Non-pigmented ciliary epithelial cell (primary cell): ENCODE measurements at places on chromosomes 4 and X.

GRCh38 chr4:161303551-161303950 is 860.2 kb downstream of the FSTL5 start:
- no peak for DNase-seq

GRCh38 chrX:25029288-25029825 is 13.6 kb upstream of the ARX start:
- DNase-seq = no peak

DNA sequence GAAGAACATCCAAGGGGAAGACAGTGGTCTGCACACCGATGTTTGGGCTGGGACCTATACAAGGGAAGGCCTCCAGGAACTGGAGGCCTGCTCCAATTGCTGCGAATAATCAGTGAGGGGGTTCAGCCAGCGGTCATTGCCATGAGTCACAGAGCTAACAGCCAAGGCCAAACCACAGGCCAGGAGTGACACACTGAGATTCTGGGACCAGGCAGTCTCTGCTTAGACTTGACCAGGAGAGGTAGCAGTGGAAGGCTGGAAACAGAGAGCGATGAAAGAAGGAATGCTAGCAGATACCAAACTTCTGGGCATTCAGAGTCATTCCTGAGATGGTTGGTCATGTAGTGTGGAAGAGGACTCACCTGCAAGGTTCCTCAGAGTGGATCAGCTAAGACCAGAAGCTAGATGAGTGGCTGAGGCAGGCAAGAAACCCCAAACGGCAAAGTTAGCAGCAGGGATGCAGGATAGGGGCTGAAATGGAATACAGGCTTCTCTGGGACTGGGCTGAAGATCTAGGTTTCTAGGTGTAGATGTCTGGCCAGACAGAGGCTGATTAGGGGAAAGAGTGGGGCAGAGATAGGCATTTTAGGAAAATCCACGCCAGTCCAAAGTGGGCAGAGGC is 54.7 kb downstream of the CNGA2 start:
- peak; percentile 86 for DNase-seq

DNA sequence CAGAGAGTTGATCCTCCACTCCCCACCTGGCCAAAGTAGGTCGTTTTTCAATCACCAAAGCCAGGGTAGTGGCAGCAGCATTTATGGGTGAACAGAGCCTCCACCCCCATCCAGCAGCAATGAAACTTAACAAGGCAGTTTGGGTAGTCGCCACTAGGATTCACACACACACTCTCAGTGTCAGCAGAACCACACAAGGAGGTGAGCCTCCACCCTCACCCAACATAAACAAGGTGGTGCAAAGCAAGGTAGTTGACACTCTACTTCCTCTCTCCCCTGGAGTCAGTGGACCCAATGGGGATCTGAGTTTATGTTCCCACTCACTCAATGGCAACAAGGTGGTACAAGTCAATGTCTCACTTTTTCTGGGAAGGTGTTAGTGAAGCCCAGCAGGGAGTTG is 50.4 kb upstream of the CCDC149 start:
- no peak for DNase-seq

- peak; percentile 67 for DNase-seq
Observed at GRCh38 chr4:125390126-125390525, 75.4 kb downstream of the FAT4 start.

DNA sequence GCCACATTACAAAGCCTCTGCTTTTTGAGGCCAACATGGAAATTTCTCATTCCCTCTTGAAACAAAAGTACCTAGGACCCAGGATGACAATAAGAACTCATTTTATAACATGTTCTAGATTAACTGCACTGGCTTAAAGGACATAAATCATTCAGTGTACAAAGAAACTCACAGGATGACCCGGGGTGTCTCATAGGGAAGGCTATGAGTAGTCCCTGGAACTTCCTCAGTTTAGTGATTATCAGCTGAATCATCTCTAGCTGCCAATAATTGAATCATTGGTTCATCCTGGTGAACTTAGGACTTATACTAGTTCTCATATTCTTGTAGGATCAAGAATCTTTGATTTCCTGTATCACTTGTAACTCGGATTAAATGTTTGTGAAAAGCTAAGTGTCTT is 95.8 kb upstream of the WDR1 start:
- DNase-seq = no peak

DNA sequence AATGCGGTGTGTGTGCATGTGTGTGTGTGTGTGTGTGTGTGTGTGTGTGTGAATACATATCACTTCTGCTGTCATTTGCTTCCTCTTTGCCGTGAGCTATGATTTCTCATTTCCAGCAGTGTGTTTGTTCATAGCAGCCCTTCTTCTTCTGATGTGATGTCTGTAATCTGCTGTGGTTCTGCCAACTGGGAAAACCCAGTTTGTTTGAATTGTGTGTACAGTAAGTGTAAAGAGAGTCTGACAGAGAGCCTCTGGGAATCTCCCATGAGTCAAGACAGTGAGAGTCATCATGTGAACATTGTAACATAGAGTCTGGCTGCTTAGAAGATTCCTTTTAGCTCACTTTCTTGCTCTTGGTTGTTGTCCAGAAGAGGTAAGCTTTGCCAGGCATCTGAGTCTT is 8.4 kb upstream of the NWD2 start:
- no peak for DNase-seq

GRCh38 chr4:24382381-24382780 is 202.0 kb downstream of the DHX15 start:
- DNase-seq = peak; percentile 15

- no peak for DNase-seq
Observed at GRCh38 chr4:147616849-147617172, 386 bp upstream of the TMEM184C start.

- DNase-seq = no peak
Observed at GRCh38 chrX:13966071-13966792, 63.5 kb downstream of the GEMIN8 start.

- no peak for DNase-seq
Observed at GRCh38 chr4:45453258-45453853, 670.5 kb downstream of the GABRG1 start.

- DNase-seq = no peak
Observed at GRCh38 chr4:5488413-5488812, 219.9 kb downstream of the EVC2 start.

DNA sequence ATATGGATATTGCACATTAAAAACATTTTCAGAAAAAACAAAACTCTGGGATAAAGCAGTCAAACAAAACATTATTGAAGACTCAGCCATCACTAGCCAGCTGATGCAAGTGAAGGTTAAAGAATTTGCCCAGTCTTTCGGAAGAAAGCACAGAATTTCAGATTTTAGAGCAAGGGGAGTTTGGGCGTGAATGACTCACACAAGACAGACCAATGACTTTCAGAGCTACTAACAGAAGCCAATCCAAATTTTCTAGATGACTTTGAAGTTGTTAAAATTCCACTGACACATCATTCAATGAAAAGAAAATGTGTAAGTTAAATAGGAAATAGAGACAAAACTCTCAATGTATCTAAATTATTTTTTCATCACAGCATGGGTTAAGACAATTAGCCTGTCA is 4.0 kb downstream of the MRFAP1L1 start:
- DNase-seq = no peak

DNA sequence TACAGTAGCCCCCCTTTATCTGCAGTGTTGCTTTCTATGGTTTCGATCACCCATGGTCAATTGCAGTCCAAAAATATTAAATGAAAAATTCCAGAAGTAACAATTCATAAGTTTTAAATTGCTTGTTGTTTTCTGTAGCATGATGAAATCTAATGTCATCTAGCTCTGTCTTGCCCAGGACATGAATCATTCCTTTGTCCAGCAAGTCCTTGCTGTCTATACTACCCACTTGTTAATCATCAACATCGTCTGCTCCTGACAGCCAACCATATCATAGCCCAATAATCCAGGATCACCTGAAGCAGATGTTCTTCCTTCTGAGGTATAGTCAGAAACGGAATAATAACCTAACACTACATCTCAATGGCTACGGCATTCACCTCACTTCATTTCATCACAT is 79.8 kb downstream of the ADAMTS3 start:
- no peak for DNase-seq

DNA sequence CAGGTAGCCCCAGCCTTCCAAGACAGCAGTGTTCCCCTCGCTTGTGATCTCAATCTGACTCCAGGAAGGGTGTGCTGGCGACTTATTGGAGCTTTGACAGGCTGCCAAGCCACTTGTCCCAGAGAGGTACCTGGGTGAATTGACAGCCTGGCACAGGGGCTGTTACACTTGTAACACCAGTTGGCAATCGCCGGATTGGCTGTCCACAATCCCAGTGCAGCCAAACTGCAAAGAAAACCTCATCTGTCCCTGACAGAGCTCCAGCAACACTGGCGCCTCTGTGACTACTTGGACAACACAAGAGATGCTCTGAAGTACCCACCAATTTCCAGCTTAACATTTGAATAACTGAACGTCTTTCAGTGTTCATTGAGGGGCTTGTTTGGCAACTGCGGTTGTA is 76.8 kb upstream of the PRPS1 start:
- DNase-seq = no peak

DNA sequence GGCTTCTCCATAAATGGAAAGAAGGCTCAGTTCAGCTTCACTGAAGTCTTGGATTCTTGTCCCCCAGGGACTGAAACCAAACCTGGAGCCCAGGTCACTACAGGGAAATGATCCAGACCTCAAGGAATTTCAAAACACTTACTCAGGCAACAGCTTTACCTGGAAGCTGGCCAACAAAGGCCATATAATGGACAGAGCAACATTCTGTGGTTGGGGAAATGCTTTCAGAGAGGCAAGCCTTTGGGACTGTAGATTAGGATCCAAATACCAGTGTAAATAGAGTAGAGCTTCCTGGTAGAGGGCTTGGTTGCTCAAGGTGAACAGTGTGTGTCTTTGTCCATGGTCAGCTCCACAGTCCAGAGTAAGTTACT is 57.0 kb upstream of the PROM1 start:
- peak; percentile 88 for DNase-seq

DNA sequence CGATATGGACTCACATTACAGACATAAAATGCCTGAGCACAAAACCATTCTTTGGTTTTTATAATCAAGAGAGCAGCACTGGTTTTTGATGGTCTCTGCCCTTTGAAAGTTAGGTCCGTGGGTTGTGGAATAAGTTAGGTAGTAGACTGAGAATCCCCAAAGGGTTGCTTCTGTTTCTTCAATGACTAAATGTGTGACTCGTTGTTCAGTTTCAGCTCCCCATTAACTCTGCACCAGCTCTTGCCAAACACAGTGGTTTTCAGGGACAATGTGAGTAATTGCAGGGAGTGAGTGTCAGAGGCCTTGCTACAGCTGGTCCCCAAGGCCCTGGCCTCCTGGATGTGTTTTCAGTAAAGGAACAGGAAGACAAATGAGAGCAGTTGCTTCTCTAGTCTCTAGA is 24.8 kb downstream of the SMIM20 start:
- DNase-seq = peak; percentile 5

DNA sequence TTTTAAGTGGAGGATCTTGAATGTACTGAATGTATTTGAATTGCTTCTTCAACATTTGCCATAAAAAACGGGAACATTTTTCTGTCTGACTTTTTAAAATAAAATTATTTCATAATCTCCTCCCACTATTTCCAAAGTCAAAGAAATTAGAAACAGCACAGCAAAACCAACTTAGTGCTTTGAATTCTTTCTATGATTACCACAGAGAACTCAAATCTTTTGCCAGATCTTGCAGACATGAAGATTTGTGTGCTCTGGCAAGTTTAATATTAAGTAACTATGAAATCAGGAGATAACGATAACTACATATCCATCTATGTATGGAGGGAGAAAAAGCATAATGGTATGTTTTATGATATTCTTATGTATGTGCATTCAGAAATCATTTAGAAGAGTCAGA is 982.2 kb downstream of the PCDH7 start:
- DNase-seq = no peak

- no peak for DNase-seq
Observed at GRCh38 chr4:185991770-185992169, 77.2 kb upstream of the TLR3 start.

DNA sequence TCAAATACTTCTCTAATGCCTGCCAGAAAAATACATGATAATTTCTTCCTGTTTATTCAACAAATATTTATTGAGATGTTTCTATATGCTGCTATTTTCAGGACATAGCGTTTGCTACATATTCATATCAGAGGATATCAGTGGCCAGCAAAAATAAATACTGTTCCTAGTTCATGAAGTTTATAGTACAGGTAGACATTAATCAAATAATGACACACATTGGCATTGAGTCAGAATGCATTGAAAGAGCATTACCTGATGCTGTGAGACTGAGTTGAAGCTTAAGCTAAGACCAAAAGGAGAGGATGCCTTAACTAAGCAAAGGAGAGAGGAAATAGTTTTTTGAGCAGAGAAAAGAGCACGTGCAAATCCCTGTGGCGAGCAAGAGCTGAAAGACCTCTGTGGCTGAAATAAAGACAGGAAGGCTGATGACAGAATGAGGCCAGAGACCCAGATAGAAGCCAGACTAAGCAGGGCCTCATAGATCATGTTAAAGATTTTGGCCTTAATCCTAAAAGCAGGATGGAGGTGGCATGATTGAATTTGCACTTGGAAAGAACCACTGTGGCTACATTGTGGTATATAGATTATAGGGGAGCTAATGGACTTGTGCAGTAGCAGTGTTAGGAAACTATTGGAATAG is 36.2 kb downstream of the FAM241A start:
- no peak for DNase-seq

DNA sequence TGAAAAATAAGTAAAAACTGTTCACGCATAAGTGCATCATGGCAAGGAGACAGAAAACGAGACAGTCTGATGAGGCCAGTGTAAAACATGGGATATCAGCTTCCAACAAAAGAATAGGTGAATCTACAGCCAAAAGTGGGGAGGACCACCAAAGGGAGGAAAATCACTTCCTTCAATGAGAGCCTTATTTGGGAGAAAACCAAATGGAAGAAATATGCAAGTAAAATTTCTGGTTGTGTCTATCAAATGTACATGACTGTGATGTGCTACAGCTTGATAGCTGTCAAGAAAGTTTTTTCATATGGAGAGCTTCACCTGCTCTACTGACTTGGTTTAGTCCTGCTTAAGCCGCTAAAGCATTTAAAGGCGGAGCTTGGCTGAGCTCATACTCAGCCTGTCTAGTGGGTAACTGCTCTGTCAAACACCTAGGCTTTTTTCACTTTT is 66.2 kb downstream of the MAGEA1 start:
- DNase-seq = no peak

- DNase-seq = no peak
Observed at GRCh38 chr4:38400946-38401345, 263.1 kb upstream of the KLF3 start.

- no peak for DNase-seq
Observed at GRCh38 chrX:150161193-150161592, 201.9 kb upstream of the MAMLD1 start.

DNA sequence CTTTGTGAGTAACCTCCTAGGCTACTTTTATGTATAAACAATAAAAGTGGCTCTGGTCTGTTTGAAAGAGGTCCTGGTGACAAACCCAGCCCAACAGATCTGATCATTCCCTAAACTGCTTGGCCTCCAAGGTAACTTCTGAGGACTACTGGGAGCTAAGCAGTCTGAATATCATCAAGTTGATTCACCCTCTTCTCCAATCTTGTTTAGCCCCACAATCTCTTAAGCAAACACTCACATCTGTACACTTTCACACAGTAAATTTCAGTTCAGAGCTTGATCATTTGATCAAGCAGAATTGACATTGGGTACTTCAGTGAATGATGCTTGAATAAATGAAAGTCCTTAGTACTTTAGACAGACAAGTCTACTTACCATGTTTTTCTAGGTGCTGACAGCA is 74.7 kb downstream of the HCCS start:
- DNase-seq = no peak

GRCh38 chr4:54741202-54741601 is 83.4 kb downstream of the KIT start:
- DNase-seq = no peak

GRCh38 chr4:23884261-23884660 is 5.6 kb downstream of the PPARGC1A start:
- DNase-seq = no peak

GRCh38 chrX:102546828-102547493 is 30.4 kb upstream of the TMSB15A start:
- DNase-seq = no peak
